ENCODE measurements at places on chromosomes 11 and 22.
A peak's percentile ranks its signal among the peaks of the same experiment; 100 is the strongest.

DNA sequence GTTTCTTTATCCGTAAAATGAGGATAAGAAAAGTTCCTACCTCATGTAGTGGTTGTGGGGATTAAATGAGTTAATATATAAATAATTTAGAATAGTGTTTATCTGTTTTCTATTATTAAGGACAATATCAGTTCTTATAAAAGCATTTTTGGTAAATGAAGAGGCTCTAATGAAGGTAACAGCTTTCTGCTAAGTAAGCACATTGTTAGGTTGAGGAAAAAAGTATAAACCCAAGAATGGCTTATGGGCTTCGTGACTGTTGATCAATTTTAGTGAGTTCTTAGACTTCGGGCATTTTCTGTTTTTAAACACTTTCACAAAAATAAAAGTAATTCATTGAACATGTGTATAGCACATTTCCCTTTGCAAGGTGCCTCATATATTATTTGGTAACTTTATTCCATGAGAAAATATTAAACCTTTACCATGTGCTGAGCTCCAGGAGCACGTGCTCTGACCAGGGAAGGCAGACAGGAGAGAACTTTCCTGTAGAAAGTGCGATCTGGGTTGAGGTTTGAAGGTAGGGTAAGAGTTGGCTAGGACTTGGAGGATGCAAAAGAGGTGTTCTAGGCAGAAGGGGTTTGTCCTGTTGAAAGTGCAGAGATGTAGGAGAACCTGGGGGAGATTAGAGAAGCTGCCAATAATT lies 11.3 kb upstream of the OR9Q2 start:
- DNase-seq, result no peak

- DNase-seq, result no peak
Measured at GRCh38 chr11:61048368-61049062, 53.8 kb upstream of the CD5 start.

GRCh38 chr22:20656516-20656901 lies 117.4 kb upstream of the SERPIND1 start:
- no peak for DNase-seq

DNA sequence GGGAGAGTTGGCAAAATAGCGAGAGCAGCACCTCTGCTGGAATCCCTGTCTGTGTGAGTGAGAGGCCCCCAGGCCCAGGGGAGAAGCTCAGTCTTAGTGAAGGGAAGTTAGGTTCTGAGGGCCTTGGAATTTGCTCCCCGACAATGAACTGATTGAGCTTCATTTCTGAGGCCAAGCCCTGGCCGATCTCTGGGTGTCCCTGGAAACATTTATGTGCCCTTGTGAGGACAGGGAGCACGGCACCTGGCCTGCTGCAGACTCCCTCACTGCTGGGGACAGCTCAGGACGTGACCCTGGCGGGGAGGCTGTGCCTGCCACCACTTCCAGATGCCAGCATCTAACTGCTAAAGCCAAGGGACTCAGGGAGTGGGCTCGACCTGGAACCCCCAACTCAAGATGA lies 52.0 kb downstream of the ARHGAP8 start:
- DNase-seq, result no peak

- DNase-seq, result no peak
Measured at GRCh38 chr22:17381192-17381913, 12.1 kb downstream of the CECR2 start.

- DNase-seq, result no peak
Measured at GRCh38 chr22:29040385-29041275, 21.0 kb downstream of the C22orf31 start.

GRCh38 chr11:119095066-119095880 lies 6.4 kb downstream of the DPAGT1 start:
- peak; percentile 89 for DNase-seq

- no peak for DNase-seq
Measured at GRCh38 chr11:1927026-1927847, 7.7 kb downstream of the TNNT3 start.

Data from D721Med (cell line).